ENCODE measurements at places on chromosomes 2 and 18.
A peak's percentile ranks its signal among the peaks of the same experiment; 100 is the strongest.

- no peak for DNase-seq
These were observed 55.9 kb downstream of the SDC1 start for GRCh38 chr2:20168727-20169696.

DNA sequence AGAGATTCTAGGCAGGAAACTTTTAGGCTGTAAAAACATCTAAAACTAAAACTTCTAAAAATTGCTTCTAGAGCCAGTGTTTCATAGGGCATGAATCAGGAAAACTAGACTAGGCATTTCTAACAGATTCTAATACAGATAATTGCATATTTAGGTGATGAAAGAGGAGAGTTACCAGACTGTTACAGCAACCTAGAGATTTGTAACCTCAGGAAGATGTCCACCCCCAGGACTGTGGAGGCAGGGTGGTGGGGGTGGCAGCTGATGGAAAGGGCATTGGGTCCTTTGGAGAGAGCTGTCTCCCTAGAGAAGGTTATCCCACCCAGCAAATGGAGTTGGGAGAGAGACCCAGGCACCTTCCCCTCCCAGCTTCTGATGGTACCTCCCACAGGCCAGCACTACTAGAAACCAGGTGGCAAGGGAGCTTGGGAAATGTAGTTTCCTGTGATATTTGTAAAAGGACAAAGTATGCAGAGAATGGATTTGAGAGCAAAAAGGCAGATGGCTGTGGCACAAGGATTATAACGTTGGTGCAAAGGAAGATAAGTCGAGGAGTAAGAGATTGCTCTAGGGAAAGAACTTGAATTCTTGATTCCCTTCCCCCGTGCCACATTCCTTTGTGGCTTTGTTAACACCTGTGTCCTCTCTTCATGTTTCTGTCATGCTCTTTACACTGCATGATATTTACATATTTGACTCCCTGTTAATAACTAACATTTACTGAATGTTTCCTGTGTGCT lies 75.6 kb upstream of the MGAT5 start:
- no peak for DNase-seq

DNA sequence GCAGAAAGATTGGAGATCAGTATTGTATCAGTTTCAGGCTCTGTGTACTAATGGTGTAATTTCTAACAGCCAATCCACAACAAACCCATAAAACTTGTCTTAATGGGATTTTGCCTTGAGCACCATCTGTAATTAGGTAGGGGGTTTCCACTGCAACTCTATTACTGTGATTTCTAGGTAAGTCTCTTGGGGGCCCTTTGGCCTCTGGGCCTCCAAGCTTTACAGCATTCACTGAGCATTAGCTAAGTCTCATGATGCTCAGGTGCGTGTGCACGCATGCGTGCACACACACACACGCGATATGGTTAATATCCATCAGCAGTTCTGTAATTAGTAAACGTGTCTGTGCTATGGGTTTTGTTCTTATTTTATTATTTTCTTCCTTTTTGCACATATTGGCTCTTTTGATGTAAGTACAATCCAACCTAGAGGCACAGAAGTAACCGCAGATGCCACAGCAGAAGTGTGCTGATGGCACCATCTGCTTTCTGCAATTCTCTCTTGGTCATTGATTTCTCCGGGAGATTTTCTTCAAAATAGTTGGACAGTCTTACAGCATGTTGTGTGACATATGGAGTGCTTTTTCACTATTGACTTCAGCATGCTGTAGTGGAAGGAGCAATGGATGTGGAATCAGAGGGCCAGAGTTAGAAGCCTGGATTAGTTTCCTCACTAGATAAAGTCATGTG lies 592.0 kb downstream of the LRRTM4 start:
- no peak for DNase-seq

GRCh38 chr2:92073815-92074548 lies 2797.2 kb upstream of the TEKT4 start:
- peak; percentile 14 for DNase-seq

DNA sequence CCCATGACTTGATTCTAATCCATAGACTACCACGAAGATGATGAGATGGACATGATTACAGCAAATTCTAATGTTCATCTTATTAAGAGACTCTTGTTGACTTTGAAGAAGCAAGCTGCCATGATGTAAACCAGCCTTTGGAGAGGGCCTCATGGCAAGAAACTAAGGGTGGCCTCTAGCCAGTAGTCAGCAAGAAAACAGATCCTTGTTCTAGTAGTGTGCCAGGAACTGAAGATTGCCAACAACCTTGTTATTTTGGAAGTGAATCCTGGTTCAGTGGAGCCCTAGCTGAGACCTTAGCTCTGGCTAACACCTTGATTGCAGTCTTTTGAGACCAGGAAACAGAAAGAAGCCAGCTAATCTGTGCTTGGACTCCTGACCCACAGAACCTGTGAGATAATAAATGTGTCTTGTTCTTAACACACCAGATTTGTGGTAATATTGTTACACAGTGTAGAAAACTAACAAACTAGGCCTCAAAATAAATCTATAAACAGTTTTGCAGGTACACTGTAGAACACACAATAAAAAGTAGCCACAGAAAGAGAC lies 10.0 kb downstream of the PHOSPHO2 start:
- DNase-seq, result no peak

DNA sequence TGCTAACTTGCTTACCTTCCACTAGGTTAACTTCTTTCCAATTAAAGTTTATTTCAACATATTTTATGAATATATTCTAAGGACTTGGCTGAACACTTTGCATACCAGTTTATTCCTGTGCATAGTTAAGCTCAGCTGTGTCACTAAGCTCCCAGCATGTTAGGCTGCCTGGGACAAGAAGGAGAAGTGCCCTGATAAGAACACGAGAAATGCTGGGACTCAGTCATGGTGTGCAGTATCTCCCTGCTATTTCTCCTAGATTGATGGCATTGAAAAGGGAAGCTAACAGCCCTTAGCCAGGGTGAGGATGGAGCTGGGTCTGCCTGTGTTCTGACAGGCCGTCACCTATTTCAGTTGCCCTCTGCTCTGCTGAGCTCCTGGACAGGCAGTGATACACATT lies 164.3 kb downstream of the TRABD2A start:
- DNase-seq, result no peak

GRCh38 chr2:181877181-181877664 lies 14.3 kb upstream of the ITPRID2 start:
- DNase-seq, result no peak

DNA sequence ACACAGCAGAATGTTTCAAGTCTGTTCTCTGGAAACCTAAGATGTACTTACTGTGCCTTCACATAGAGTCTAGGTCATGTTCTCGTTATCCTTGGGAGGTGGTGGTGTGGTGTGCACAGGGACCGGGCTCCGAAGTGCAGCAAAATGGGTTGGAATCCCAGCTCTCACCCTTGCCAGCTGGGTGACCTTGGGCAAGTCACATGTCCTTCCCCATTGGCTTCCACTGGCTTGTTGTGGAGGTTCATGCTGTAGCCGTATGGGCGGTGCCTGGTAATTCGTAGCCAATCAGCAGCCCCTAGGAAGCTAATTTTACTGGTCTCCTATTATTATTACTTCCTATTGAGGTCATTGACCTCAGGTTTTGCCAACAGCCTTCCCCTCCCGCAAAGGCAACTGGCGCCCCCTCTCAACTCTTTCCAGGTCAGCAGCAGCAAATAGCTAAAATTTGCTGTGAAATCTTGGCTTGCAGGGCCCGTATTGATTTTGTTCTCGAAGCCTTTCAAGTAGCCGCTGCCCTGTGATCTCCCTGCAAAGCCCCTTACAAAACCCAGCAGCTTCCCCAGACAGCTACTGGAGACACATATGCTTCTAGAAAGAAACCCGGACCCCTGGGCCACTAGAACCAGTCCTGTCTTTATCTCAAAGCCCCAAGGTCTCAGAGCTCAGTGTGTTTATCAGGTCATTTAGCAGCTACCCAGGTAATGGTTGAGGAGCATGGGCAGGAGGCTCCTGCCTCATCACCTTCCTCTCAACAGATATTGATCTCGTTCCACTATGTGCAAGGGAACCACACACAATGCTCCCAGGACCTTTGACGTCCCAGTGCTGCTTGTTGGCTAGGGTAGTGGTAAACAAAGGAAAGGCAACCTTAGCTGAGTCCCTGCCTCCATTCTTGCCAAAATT lies 66.5 kb upstream of the SLC1A4 start:
- DNase-seq, result no peak

DNA sequence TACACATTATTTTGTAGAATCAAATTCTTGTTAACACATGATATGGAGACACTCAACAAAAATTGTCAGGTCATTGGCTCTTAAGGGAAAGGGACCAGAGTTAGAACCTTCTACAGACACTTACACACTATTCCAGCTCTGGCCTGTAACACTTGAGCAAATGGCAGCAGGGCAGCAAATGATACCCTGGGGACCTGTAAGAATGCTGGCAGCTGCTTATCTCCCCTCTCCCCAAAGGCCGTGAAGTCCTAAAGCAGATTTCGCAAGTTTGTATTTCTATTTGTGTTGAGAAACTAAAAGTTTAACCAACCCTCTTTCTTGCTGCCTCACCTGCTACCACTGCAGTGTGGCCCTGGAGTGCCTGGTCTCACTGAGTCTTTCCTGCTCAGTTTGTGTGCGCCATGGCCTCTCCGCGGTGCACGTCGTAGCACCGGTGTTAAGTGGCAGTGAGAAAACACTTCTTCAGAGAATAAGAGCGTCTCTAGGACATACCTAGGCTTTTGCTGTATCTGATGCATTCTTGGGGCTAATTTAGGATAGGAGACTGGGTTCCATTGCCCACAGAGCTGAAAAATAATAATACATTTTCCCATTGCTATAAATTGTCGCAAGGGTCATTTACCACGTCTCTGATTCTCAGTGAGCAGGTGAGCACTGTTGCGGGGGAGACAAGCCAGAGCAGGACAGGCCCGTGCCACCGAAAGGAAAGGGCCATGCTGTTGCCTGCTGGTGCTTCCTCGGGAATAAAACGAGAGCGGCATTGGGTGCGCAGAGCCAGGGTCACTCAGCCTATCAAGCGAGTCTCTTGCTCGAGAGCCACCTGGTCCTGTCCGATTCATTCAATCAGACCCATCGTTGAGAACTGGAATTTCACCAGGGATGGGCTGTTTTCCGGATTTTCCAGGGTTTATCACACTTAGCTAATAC lies 204.9 kb downstream of the PTGR3 start:
- DNase-seq, result no peak

DNA sequence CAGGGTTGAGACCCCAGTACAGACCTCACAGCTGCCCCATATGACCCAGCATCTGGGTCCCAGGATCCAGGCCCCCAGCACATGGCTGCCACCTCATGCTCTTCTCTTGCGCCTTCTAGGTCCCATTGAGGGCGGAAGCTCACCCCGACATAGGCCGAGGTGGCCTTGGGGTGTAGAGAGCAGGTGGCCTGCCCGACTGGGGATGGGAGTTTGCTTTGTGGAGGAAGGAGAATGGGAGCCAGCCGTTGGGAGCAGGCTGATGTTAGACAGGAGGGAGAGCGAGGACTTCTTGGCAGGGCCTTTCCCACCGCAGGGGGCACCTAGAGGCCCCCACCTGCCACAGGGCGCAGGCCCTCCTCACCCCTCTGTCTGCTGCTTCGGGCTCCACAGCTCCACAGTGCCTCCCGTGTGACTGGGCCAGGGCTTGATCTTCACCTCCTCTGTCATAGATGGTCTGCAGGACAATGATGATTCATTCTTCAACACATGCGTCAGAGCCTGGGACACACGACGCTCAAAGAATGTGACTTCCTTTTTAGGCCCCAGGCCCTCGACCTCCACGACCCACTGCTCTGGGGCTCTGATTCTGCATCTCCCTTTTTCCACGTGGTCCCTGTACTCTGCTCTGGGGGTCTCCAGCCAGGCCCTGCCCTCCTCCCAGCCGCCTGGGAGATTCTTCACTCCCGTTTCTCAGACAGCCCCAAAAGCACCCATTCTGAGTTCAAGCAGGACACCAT lies 86.6 kb upstream of the ODC1 start:
- no peak for DNase-seq

- DNase-seq, result no peak
These were observed 108.2 kb downstream of the ZNF521 start for GRCh38 chr18:25243754-25244153.

Data from lower lobe of right lung (tissue), 2 donors.